NCI-H1436 treated with DMSO at 0.1 percent for 48 hours (cell line): ENCODE measurements at places on chromosomes 12 and 14.

DNA sequence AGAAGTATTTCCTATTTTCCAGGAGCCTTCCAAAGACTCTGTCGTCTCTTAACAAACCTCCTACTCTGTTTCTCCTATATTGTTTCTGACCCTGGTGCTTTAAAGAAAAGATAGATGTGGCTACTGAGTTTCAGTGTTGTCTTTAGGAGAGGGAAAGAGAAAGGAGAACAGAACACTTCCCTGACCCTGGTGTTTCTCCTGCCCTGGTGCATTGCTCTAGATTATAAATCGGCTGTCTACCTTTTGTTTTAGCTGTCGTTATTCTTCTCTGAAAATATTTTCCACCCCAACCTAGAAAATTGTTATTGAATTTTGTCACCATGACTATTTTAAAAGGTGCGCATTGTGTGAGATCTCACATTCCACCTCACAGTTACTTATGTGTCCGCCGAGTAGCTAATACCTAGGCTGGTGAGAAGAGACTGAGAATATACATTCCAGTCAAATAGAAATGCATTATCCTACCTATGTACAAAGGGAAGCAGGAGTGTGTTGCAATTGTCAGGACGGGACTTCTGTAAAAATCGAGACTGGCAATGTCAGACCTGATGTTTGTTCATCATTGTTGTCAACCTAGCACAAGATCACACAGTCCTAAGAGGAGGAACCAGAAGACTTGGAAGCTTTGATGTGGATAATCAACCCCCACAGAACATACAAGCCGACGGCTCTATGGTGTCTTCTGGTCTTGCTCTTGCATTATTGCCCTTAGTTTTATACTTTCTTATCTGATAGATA, 108.7 kb upstream of the SLC38A4 start:
- no peak for DNase-seq

DNA sequence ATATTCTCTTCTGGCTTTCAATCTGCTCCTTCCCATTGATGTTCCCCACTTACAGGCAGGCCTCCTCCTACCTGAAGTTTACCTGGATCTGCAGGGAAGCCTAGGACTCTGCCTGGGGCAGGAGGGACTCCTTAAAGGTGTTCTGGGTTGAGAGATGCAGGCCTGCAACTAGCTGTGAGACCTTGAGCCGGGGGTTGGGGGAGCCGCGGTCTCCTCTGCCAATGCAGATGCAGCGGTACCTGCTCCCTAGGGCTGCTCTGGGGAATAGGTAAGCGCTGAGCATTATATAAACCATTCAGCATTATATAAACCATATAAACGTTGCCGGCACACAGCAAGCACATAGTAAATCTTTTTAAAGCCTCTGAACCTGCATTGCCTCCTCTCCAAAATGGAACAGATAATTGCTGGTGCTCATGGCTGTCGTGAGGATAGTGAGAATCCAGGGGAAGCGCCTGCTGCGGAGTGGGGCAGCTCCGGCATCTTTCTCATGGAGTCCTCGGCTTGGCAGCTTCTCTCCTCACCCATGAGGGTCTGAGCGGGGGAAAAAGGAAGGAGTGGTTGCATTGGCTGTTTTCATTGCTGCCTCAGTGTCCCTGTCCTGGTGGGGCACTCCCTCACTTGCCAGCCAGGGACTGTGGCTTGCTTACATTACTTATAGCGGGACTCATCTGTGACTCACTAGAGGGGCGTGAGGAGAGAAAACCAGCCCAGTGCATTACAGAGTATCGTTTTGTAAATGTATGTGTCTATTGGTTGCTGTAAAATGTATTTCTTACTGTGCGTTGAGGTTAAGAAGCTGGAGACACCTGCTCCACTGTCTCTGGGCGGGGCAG, 12.5 kb upstream of the KRT80 start:
- DNase-seq, result peak; percentile 47

DNA sequence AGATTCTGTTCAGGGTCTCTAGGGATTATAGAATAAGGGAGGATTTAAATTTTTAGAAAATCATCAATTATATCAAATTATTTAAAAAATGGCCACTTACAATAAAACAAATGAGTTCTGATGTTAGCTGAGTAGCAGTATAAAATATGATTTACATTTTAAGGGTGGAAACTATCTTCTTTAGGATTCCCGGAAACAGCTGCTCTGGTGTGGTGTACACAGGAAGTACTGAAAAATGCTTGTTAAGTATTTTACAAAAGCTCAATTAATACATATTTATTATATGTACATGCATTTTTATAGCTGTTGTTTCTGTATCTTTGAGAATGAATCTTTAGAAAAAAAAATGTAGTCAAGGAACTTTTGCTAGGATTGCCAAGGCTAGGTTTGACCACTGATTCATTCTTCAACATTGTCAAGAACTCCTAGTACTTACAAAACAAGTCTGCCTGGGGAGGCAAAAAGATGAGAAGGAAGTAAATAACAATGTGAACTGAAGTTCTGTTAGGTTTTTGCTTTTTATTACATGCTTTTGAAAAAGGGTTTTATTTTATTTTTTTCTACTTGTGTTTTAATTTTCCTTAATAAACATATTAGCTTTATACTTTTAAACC, 48.0 kb downstream of the ARF6 start:
- DNase-seq, result no peak

DNA sequence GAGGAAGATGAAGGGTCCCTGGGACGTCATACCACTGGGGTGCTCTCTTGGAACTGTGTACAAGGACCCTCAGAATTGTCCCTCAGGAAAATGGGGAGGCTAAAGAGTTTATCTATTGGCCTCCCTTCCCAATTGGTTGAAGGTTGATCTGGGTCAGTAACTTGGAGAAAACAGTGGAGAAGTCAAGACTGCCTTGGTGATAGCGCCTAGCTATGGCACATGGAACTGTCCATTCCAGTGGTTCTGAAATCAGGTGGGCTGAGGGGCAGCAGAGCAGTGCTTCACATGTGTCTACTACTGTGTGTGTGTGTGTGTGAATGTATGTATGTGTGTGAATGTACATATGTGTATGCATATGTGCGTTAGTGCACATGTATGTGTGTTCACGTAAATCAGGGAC, 316.1 kb downstream of the AACS start:
- DNase-seq, result no peak

- DNase-seq, result no peak
These were observed 250.0 kb downstream of the PHLDA1 start for GRCh38 chr12:75781532-75782046.

DNA sequence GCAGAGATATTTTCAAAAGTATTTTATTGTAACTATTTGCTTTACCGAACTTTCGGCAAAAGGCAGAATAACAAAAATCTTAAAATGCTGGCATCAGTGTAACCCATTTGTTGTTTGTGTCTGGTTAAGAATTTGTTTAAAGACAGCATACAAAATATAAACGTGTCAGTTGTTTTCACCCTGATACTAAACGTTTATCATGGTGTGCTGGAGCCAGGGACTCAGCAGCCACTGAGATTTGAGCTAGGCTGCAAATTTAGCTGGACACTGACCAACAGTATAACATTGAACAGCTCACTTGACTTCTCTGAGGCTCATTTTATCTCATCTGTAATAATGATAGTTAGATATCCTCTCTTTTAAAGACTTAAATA, 183.7 kb downstream of the TMTC3 start:
- no peak for DNase-seq

DNA sequence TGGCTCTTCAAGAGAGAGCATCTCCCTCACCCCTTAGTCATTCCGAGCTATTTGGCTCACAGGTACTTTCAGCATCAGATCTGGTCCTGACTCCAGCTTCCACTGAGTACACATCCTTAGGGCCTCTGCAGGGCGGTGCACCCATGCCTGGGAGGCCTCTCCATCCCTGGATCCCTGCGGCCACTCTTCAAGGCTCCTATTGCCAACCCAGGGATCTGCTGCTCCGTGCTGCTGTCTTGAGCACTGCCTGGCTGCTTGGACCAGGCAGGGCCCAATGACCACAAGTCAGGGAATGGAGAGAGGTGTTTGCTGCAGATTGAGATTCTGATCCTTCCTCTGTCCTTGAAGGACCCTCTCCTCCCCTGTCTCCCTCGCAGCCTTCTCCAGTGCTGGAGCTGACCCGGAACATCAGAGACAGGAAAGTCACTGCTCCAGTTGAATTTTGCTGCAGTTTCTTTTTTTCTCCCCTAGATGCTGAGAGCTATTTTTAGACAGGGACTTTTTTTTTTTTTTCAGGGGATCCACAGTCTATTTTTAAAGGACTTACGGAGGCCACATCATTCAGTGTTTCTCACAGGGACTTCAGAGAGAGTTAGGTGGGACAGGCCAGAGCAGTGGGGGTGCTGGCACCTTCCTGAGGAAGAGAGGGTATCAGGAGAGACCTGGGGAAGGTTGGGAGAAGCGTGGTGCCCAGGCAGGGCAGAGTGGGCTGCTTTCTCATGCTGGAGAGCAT, 50.1 kb upstream of the KCNA1 start:
- no peak for DNase-seq

DNA sequence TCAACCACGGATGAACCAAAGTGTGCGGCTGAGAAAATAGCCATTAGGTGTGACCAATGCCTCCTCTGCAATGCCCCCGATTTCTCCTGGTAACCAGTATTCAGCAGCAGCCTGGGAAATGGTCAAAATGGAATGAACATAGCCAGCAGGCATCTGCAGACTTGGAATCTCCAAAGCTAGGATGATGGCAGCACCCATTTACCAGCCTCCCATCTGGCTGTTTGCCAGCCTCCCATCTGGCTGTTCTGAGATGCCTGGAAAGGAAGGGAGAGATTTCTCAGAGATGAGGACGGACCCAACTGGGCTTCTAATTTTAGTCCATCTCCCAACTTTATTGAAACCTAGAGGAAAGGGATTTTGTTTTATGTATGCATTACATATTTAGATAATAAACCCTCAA, 16.2 kb downstream of the CLMN start:
- no peak for DNase-seq

GRCh38 chr12:95173392-95174251, 43.6 kb downstream of the FGD6 start:
- no peak for DNase-seq

- no peak for DNase-seq
These were observed 210.1 kb upstream of the EEA1 start for GRCh38 chr12:93139028-93139665.

GRCh38 chr14:28690029-28690692, 76.4 kb upstream of the FOXG1 start:
- DNase-seq, result no peak

DNA sequence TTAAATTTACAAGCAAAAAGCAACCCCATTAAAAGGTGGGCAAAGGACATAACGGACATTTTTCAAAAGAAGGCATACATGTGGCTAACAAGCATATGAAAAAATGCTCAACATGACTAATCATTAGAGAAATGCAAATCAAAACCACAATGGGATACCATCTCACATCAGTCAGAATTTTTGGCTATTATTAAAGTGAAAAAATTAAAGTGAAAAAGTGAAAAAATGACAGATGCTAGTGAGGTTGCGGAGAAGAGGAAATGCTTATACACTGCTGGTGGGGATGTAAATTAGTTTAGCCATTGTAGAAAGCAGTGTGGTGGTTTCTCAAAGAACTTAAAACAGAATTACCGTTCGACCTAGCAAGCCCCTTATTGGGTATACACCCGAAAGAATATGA, 7.9 kb downstream of the OTOGL start:
- DNase-seq, result no peak

DNA sequence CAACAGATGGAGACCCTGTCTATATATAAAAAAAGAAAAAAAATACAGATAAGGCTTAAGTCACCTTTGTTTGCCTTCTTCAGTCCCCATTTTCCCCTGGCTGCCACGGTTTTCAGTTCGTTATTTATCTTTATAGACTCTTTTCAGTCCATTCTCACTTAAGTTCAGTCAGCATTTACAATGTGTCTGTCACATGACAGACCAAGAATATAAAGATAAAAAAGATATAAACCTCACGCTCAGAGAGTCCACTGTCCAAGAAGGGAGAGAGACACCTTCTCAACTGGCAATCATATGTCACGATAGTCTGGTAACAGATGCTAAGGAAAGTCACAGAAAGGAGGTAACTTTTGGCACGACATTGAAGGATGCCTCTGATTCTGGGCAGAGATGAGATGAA, 13.4 kb upstream of the POLR3B start:
- DNase-seq, result no peak

- no peak for DNase-seq
These were observed 69.1 kb upstream of the HOXC13 start for GRCh38 chr12:53869500-53869899.

GRCh38 chr12:71599210-71599609, 64.4 kb downstream of the ZFC3H1 start:
- no peak for DNase-seq
